Activated naive CD4-positive, alpha-beta T cell treated with anti-CD3 and anti-CD28 coated beads, Interleukin-2, amount 50 U/mL, for 72 hours (primary cell): ENCODE measurements at places on chromosomes 12 and 14.

DNA sequence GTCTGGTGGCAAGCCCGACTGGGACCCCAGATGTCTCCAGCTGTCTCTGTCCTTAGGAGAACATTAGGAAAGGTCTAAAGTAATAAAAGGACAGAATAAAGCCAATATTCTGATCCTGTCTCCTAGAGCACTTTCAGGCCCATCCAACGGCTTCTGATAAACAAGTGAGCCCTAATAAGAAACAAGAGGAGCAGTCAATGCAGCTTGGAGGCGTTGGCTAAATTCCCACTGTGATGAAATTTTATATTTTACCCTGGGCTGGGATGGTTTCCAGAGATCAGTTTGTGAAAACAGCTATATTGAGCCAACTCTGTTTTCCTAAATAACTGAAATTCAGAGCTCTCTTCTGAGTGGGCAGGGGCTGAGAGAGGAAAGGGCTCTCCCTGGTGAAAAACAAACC is 55.5 kb upstream of the SRRM4 start:
- no peak for DNase-seq

GRCh38 chr12:71790331-71790730 is 35.7 kb downstream of the RAB21 start:
- no peak for DNase-seq

DNA sequence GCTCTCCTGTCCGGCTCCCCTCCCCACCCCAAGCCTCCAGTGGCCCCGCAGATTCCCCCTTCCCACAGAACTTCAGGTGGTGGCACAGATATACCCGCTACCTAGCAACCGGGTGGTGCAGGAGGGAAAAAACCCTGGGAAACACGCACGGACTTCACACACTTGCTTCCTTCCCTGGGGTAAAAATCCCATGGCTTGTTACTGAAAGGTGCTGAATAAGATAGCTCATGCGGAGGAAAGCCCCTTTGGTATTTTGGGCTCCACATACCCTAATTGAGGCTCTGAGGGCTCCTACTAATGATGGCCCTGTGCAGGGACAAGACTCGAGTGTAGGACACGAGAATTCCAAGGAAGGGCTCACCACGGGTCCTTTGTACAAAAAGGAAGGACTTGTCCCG is 869 bp upstream of the RIMBP2 start:
- no peak for DNase-seq

GRCh38 chr12:2974560-2974971 is 15.4 kb downstream of the TEAD4 start:
- no peak for DNase-seq

- DNase-seq = no peak
Observed at GRCh38 chr12:52005903-52006703, 643 bp upstream of the TAMALIN start.

GRCh38 chr14:102202944-102203343 is 63.2 kb downstream of the WDR20 start:
- no peak for DNase-seq

DNA sequence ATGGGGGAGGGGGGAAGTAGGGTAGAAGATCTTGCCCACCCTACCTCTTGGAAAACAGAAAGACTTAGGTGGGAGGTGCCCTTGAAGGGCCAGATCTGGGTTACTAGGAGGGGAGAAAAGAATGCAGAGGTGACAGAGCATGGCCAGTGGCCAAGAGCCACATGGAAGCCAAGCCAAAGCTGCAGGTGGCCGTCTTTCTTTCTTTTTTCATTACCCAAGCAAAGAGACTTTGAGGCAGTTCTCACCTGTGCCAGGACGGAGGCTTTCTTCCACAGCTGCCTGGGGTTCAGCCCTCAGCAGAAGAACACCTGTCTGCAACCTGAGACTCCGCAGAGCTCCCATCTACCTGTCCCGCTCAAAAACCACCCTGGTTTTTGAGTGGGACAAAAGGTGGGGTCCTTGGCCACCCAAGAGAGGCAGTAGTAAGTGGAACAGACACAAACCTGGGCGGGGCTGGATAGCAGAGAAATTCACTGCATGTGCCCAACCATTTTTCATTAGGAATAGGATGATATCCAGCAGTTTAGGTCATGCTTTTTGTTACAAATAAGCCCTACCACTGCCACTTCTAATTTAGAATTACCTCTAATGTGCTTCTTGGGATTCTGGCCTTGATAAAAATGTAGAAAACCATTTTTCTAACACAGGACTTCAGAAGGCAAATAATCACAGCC is 116.5 kb downstream of the DYRK2 start:
- DNase-seq = no peak

DNA sequence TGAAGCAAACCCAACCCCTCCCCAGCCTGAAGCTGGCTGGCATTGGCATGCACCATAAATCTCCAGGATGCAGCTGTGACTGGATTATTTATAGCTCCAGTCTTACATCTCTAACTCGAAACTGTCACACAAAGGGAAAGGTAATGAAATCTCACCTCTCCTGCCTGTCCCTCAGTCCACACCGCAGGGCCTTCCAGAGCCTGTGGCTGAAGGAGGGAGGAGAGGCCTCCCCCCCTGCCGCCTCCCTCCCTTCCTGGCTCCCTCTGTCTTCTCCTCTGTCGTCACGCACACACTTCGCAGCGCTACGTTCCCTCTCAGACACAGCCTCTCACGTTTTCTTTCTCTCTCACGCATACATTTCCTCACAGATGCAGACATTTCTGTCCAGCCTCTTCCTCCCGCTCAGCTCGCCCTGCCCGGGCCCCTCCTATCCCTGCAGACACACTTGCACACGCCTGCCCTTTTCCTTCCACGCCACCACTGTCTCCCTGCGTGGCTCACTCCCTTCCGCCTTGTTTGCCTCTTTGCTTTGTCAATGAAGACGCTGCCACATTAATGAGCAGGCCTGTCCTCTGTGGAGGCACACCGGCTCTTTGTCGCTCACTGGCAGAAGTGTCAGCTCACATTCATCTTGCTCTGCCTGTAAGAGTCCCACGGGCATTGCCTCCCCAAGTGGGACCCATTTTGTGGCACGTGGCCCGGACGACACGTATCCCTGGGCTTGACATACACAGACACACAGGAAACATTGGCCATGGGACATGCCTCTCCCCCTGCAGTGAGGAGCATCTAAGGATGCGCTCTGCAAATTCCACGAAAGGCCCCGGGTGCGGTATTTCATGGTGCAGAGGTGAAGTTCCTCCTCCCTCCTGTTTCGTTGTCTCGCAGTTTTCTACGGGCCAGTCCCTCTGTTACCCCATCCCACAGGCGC is 27.9 kb downstream of the IRF2BPL start:
- no peak for DNase-seq

GRCh38 chr14:50830932-50831725 is at the start of gene NIN:
Gene NIN (minus strand): TSS chr14:50831162. CDS start chr14:50822056, 9,106 bp downstream.
- peak; percentile 76 for DNase-seq

DNA sequence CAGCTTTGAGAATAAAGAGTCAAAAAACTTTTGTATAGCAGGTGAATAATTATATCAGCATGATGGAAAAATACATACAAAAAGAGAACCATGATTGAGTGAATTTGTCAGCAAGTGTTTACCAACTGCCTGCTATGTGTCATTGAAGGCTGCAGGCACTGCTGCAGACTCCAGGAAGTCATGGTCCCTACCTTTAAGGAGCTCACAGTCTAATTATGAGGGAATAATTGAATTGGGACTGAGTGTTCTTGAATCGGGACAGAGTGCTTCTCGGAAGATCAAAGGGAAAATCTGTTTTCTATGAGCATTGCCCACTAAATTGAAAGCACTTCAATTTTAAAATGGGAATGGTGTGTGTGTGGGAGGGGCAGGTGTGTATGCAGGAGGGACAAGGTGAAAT is 9.5 kb downstream of the OR10AD1 start:
- no peak for DNase-seq

DNA sequence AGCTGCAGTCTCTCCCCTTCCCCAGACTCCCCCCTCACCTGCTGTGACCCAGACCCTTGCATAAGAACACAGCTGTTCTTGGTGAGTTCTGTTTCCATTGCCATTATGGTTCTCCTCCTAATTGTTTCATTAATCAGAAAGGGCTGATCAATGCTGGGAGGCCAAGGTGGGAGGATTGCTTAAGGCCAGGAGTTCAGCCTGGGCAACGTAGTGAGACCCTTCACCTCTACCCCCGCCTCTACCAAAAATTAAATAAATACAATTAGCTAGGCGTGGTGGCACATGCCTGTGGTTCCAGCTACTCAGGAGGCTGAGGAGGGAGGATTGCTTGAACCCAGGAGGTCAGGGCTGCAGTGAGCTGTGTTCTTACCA is 17.2 kb upstream of the FAIM2 start:
- DNase-seq = no peak

GRCh38 chr14:76227450-76228050 is 75.8 kb downstream of the GPATCH2L start:
- DNase-seq = no peak

- no peak for DNase-seq
Observed at GRCh38 chr14:25411781-25412757, 362.1 kb upstream of the STXBP6 start.

DNA sequence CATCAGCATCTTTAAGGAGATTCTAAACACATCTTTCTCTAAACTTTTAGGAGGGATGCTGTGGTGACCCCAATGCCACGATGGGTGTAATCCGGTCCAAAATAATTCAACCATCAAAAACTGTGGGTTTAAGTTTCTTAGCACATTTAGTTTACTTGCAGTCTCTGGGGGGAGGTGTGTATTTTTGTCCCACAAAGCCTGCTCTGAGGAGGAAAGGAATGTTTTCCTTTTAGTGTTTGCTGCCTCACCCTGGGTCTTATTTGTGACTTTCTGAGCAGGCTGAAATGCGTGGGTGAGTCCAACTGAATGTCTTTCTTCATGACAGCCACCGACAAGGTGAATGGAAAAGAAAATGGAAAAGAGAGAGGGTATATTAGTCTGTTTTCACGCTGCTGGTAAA is 1324.7 kb downstream of the AACS start:
- DNase-seq = no peak

DNA sequence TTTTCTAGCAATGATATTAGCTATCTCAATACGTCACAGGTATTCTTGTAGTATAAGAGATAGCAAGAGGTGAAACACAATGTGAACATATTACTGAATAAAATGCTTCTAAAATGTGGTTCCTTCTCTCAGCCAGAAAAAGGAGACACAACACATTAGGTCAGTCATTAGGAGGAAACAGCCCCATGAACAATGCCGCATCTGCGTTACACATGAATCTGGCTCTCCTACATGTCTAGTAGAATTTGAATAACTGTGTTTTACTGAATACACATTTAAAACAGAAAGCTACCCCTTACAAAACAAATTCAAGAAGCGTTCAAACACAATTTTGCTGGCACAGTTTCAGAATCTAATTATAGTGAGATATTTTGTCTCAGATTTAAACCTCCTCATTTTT is 51.6 kb downstream of the EFCAB11 start:
- DNase-seq = no peak

DNA sequence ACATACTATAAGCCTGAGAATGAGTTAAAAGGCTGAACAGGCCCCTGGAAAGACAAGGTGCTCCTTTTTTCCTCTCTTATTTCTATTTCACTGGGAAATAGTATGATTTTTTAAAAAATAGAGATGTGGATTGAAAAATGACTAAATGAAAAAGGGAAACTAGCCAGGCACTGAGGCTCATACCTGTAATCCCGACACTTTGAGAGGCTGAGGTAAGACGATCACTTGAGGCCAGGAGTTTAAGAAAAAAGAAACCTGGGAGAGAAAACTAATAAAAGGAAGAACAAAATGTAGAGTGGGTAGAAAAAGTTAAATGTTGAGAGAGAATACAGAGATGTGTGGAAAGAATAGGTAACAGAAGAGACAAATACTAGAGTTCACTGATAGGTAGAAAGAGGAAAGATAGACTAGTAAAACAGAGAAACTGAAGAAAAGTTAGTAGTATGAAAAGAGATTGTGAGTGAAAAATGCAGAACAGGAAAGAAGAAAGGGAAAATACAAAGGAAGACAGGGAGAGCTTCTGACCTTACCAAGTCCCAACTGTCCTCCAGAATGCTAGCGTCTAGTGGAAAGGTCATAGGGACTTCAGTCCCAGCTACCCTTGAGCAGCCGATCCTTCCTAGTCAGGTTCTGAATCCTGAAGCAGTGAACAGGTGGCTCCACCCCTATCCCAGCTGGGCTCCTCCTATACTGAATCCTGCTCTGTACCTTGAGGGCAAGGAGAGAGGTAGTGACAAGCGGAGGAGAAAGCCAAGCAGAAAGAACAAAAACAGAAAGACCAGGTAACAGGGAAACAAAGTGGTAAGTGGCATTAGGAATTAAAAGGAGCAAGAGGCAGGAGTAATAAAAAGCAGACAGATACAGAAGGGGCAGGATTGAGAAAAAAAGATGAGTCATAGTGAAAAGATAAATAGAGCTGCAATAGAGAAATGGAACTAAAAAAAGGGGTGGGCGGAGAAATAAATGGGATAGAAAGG is 7.3 kb downstream of the TMEM116 start:
- no peak for DNase-seq

- DNase-seq = no peak
Observed at GRCh38 chr12:10453156-10453555, at the start of gene KLRC1. Gene KLRC1 (minus strand): TSS chr12:10453377. CDS start chr12:10451156, 2,221 bp downstream.

DNA sequence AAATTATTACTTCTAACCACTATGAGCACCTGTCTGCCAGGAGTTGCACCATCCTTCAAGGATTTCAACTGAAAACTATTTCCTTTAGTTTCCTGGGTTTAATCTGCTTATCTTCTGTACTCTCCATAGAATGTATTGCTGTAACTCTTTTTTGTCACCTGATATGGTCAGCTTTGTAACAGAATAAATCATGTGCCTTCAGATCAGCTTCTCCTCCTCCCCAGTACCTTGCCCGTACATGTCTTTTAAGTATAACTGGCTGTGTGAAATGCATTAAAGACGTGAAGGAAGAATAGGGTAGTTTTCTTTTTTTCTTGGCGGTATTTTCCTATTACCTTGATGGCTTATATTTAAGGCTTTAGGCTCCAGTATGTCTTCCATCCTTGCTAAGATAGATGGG is 200.3 kb upstream of the NAV3 start:
- no peak for DNase-seq

GRCh38 chr12:2683283-2684025 is 111.3 kb upstream of the FKBP4 start:
- DNase-seq = peak; percentile 53

GRCh38 chr14:100237735-100238418 is 1.1 kb upstream of the YY1 start:
- peak; percentile 60 for DNase-seq

DNA sequence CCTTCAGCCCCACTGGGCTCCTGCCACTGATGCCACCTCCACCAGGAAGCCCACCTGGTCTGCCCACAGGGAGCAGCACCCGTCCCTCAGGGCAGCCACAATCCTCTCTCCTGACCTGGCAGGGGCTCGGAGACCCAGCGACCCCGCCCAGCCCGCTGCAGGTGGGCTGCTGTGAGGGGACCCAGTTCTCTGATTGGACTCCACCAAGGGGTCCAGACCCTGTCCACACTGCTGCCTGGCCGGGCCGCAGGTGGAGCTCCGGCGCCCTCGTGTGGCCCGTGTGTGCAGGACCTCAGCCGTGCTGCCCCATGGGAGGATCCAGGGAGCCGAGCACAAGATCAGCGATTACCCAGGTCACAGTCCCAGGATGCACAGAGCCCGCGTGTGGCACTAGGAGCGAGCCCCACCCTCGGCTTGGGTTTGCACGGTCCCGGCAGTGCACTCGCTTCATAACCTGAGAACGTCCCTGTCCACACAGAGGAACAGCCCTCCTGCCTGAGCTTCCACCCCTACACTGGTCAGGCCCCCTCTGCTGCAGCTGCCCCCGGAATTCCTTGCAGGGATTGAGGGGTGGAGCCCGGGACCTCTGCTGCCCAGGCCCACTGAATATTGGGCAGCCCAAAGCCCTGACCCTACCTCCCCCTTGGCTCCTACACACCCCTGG is 35.4 kb upstream of the TMEM179 start:
- DNase-seq = no peak
